ENCODE measurements at places on chromosomes 3 and 15.

DNA sequence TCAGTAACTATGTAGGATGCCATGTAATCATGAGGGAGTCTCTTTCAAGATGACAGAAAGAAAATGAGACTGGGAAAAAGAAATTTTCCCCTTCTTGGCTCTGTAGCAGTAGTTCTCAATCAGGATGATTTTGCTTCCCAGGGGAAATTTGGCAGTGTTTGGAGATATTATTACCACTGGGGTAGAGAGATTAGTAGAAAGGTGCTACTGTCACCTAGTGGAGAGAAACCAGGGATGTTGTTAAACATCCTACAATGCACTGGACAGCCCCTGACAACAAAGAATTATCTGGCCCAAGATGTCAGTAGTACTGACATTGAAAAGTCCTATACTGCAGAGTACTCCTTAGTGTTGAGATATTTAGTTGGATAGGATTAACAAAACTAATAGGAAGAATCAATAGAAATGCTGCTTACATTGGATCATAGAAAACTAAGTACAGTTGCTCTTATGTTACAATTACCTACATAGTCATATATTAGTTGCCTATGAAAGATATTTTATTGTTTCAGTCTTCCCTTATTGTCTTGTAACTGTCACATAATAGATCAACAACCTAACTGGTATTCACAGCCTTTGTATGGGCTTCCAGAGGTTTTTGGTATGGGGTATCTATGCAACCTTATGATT is 433.3 kb downstream of the RAP2B start:
- DNase-seq, result peak; percentile 15

DNA sequence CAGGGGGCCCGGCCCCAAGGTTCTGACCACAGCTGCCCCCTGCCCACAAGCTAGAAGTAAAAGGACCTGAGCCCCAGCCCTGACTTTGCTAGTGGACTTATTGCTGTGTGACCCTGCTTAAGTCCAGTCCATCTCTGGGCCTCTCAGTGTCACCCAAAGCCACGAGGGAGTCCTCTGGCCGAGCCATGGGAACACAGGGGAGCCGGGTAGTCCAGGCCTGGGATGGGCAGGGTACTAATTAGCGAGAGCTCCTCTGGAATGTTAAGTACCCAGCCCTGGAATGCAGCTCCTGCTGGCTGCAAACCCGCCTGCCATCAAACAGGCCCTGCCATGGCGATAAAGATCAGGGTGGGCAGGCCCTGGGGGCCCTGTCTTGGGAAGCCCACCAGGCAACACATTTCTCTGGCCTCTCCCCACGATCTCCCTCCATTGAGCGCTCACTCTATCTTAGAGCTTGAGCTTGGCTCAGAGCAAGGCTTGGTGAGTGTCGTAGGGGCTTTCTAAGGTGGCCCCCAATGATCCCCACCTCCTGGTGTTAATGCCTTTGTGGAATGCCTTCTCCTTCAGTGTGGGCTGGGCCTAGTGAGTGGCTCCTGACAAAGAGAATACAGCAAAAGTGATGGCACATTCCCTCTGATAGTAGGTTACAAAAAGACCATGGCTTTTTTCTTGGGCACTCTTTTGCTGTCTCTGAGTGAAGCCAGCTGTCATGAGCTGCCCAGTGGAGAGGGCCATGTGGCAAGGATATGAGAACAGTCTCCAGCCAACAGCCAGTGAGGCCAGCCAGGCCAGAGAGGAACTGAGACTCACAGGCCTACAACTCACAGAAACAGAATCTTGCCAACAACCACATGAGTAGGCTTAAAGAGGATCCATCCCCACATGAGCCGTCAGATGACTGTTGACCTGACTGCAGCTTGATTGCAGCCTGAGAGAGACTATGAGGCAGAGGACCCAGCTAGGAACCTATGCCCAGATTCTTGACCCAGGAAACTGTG is 133.1 kb downstream of the SMAD6 start:
- peak; percentile 7 for DNase-seq

- no peak for DNase-seq
Measured at GRCh38 chr15:62047282-62047827, 12.9 kb downstream of the VPS13C start.

DNA sequence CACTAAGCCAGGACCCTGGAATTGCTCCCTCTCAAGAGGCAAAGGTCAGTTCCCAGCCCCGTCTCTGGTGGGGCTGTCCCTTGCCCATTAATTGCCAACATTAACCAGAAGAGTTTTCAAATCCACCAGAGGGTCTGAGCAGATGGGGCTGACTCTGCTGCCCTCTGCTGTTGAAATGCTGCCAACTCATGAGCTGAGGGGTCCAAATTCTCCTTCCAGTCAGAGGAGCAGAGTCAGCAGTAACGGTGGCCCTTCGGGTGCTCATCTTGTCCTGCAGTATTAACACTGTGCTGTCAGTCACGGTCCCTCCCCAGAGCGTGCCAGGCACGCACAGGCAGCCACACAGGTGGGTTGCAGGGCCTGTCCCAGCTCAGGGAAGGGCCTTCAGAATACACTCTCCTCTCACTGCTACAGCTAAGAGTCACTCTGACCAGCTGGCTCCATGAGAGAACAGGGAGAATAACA is 10.7 kb upstream of the SPTBN5 start:
- DNase-seq, result peak; percentile 88

- DNase-seq, result no peak
Measured at GRCh38 chr15:91887321-91887720, 33.8 kb downstream of the SLCO3A1 start.

- DNase-seq, result peak; percentile 17
Measured at GRCh38 chr3:100992231-100993012, 799 bp downstream of the ABI3BP start.
